NCI-H1092 treated with DMSO at 0.1 percent for 48 hours (cell line): ENCODE measurements at places on chromosomes 12 and 14.

- DNase-seq, result no peak
Observed at GRCh38 chr14:39860596-39861228, 428.5 kb upstream of the FBXO33 start.

GRCh38 chr14:75879031-75879430, 102.8 kb downstream of the TGFB3 start:
- no peak for DNase-seq

DNA sequence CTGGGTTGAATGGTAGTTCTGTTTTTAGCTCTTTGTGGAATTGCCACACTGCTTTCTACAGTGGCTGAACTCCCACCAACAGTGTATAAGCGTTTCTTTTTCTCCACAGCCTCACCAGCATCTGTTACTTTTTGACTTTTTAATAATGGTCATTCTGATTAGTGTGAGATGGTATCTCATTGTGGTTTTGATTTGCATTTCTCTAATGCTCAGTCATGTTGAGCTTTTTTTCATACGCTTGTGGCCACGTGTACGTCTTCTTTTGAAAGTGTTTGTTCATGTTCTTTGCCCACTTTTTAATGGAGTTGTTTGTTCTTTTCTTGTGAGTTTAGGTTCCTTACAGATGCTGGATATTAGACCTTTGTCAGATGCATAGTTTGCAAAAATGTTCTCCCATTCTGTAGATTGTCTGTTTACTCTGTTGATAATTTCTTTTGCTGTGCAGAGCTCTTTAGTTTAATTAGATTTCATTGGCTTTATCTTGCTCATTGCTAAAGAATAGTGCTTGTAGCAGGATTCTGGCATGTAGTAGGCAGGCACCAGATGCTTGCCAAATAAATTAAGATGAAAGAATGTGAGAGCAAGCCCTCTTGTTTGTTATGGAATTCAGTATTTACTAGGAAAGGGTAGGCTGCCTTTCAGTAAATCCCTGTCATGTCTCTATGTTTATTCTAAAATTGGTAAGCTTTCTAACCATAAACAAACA, 86.8 kb downstream of the PDE3A start:
- no peak for DNase-seq

DNA sequence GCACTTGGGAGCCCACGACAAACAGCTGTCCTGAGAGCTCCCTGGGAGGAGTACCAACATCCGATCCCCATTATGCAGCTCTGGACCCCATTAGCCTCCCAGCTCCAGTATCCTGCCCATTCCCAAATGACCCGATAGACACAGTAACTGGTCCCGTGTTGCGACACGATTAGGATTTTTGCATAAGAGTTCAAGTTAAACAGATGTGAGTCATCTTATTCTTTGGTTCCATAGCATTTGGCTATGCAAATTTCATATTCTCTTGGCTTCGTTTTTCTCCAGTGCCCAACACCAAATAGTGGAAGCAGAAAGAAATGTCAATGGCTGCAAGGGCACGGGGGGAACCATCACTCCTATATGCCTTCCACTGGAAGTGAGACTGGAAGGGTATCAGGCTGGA, 43.0 kb upstream of the LRRC10 start:
- no peak for DNase-seq

GRCh38 chr12:106269150-106269771, 21.4 kb upstream of the CKAP4 start:
- no peak for DNase-seq

- DNase-seq, result no peak
Observed at GRCh38 chr12:91104812-91105466, 6.4 kb downstream of the LUM start.

GRCh38 chr14:51711505-51711904, 59.8 kb downstream of the FRMD6 start:
- DNase-seq, result no peak

GRCh38 chr12:66441905-66442559, 139.7 kb downstream of the HELB start:
- DNase-seq, result no peak

DNA sequence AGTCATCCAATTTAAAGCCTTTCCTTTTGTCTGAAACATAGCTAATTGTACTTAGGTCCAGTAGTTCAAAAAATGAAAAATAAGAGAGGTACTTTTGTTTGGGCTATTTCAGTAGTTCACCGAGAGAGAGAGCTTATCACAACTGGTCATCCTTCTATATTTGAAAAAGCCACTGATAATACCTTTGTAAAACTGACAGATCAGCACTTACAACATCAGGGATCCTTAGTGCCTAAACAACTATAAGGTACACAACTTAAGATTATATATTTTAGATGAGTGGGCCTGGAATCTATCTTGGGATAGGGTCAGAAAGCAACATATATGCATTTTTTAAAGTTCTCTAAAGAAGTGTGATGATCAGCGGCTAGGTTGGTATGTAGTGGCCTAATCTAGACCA, 97.9 kb downstream of the SOX5 start:
- no peak for DNase-seq

GRCh38 chr12:116734156-116734768, 3.6 kb downstream of the SPRING1 start:
- DNase-seq, result no peak

DNA sequence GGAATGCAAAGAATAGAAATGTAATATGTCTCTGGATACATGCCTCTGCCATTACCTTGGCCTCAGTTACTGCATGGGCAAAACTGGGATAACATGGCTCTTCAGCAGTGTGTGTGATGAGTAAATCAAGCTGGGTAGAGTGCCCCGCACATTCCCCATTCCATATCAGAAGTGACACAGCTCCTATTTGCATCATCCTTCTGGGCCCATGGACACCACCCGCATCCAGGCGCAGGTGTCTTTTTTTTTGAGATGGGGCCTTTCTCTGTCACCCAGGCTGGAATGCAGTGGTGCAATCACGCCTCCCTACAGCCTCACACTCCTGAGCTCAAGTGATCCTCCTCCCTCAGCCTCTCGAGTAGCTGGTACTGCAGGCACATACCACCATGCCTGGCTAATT, 31.6 kb downstream of the KRT76 start:
- DNase-seq, result no peak

DNA sequence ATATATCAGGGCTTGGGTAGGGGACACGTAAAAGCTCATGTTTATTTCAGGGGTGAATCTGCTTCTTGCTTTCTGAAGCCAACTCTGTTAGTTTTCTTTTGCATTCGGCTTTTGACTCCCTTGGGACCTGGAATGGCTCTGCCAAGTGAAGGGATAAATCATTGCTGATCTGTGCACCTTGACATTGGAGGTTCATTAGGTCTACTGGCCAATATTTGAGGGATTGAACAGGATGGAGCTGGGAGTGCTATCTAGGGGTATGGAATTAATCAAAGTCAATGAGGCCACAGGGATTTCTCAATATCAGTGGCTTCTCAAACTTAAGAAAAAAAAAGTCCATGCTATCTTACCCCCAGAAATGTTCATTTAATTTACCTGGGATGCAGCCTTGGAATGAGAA, 203.5 kb upstream of the RMST start:
- DNase-seq, result peak; percentile 10
